ENCODE measurements at places on chromosomes 7 and 10.

- no peak for DNase-seq
Observed at GRCh38 chr7:87344446-87344845, 1.0 kb upstream of the CROT start.

DNA sequence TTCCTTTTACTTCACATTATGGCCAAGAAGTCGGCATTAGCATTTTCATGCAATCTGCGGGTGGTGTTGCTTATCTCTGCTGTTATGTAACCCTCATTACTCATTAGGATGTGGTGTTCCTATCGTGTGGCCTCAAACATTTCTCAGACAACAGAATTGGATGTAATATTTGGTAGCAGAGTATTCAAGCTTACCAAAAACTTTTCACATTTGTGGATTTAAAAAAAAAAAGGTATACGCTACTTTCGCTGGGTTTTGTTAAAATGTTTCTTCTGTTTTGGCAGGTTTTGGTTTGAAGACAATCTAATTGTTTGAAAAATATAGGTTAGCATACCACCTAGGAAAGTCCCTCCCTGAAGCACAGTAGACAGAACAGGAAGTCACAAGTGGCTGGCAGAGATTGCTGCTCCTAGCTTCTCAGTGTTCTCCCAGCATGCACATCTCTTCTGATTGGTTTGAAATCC, 128.8 kb downstream of the GATA3 start:
- DNase-seq, result peak; percentile 74

- DNase-seq, result no peak
Observed at GRCh38 chr7:110801502-110801901, 289.4 kb upstream of the LRRN3 start.

DNA sequence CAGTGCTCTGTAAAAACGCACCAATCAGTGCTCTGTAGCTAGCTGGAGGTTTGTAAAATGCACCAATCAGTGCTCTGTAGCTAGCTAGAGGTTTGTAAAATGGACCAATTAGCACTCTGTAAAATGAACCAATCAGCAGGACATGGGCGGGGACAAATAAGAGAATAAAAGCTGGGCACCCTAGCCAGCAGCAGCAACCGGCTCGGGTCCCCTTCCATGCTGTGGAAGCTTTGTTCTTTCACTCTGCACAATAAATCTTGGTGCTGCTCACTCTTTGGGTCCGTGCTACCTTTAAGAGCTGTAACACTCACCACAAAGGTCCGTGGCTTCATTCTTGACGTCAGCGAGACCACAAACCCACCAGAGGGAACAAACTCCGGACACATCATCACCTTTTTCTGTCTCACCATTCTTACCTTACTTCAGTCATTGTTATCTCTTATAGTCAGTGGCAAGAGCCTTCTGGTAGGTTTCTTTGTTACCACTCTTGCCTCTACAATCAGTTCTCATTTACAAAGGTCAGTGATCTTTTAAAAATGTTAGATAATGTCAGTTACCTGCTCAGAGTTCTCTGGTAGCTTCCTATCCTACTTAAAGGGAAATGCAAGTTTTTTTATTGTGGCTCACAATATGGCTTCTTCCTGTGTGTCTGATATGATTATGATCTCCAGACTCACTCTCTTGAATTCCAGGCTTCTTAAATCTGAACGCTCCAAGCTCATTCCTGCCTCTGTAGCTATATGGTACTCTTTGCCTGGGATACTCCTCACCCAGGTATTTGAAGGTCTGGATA, 4.5 kb downstream of the STAM start:
- DNase-seq, result no peak

- DNase-seq, result peak; percentile 82
Observed at GRCh38 chr7:1516586-1517251, 12.5 kb upstream of the INTS1 start.

DNA sequence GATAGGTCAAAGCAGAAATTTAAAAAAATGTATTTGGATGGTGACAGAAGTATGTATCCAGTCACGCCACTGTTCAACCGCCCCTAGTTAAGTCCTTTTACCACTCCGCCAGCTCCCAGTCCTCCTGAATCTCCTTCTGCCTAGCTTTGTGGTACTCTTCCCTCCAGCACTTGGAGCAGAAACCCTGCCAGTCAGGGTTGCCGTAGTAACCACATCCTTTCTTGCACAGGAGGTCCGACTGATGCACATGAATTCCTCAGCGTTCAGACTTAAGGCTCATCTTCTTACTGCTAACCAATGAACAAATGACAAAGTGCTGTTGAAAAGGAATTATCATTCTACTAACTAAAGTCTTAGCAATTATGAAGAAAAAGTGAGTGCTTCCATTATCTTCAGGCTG, 175.3 kb upstream of the KCTD7 start:
- DNase-seq, result no peak

DNA sequence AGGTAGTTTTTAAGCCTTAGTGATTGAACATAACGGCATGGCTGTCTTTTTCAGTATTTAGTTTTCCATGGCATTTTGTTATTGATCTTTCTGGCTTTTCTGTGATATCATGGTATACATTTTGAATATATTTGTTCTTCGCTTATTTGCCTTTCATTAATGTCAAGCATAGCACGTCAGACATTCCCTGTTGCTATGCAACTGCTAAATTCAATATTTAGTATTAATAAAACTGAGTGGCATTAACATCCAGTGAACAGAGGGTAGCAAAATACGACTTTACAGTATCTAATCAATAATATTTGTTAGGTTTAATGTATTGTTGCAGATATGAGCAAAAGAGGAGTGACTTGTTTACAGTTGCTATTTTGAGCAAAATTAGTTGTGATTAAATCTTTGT, 72.5 kb downstream of the LCOR start:
- DNase-seq, result no peak

DNA sequence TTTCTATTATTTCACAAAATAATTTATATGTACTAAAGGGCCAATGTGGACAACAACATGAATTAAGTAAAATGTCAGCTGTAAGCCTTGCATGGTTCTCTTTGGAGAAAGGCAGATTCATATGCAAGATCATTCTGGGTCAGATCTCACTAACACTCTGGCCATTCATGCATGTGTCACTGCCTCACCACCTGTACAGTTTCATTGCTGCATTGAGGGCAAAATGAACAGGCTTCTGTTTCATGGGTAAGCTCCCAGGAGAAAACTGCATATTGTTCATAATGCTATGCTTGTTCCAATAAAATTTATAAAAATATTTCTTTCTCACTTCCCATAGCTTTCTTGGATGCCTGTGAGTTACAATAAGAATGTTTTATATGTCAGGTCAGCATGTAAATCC, 275.2 kb downstream of the ZNF248 start:
- no peak for DNase-seq

- no peak for DNase-seq
Observed at GRCh38 chr10:69866246-69866687, 64.6 kb downstream of the COL13A1 start.

DNA sequence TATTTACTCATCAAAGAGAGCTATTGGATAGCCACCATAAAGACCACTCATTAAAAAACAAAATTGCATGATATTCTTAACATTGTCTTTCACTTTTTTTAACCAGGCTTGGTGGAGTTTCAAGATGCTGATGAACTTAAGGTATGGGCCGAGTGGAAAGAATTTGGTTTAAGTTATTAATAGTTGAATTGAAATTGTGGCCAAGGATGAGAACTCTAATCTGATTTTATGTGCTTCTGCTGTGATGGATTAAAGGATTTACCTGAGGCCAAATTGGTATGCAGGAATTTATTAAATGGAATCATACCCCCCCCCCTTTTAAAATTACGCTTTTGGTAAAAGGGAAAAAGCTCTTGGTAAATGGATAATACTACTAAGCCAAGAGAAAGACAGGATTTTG, 33.8 kb upstream of the TOMM7 start:
- no peak for DNase-seq

- no peak for DNase-seq
Observed at GRCh38 chr10:88045656-88046415, 182.4 kb downstream of the PTEN start.

GRCh38 chr10:43229208-43230061, 37.4 kb downstream of the RASGEF1A start:
- no peak for DNase-seq

DNA sequence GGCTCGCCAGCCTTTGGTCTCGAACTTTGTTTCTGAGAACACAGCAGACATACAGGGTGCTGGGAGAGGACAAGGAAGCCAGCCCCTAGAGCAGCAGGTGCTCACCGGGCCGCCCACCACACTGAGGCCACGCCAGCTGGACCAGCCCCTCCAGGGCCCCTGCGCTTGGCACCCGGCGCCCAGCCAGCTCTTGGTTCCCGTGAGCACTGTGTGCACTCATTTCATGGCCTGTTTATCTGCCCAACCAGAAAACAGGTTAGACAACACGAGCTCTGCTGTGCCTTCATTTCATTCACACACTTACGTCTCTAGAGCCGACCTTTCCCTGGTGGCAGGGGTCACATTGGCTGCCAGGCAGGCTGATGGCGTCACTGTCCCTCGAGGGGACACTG, 104.0 kb downstream of the CYTH3 start:
- no peak for DNase-seq

DNA sequence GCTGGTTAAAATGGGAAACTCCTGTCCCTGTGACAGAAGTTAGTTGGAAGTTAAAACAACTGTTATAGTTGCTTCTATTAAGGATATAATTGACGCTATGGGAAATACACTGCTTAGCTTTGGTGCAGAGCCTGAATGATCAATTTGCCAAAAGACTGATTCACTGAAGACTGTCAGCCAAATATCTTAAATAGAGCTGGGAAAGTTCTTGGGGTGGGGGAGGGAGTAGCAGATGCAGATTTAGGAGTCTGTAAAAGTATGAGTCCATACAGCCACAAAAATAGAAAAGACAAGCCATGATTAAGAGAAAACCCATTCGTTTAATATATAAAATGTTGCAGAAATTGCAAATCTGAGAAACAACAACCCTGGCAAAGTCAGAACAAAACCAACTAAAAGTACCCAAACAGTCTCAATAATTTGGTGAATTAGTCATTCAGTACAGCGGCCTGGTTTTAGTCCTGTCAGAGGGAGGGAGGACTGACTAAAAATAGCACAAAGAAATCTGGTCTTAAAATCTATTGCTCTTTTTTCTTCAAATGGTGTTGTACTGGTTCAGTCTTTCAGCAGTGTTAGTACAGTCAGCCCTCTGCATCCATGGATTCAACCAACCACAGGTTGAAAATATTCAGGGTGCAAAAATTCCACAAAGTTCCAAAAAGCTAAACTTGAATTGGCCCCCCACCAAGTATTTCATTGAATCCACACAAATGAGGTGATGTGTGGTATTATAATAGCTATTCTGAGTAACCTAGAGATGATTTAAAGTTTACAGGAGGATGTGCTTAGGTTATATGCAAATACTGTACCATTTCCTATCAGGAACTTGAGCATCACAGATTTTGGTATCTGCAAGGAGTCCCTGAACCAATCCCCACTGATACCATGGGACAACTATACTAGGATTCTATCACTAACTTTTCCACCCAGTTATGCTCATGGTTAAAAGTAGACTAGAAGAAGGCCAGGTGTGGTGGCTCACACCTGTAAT, 30.0 kb downstream of the STK17A start:
- peak; percentile 27 for DNase-seq

- peak; percentile 68 for DNase-seq
Observed at GRCh38 chr7:107387573-107388219, 82.2 kb upstream of the GPR22 start.

DNA sequence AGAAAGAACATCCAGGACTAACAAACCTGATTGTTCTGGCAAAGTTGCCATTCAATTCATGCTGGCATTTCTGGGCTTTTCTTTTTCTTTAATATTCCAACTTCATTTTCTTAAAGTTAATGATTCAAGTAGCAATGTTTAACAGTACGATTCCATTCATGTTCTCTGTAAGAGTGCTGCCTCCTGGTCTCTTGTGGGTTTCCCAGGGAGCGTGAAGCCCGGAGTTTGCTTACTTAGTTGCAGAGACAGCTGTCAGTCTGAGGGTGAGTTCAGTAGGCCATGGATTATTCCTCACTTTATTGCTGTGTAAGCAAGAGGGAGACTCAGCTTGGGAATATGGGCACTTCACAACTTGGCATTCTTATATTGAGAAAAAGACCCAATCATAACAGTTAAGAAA, 142.2 kb downstream of the TWIST1 start:
- no peak for DNase-seq

GRCh38 chr10:75464478-75465449, 33.3 kb downstream of the LRMDA start:
- DNase-seq, result no peak

GRCh38 chr7:129343099-129343700, 91.0 kb upstream of the STRIP2 start:
- DNase-seq, result peak; percentile 34

DNA sequence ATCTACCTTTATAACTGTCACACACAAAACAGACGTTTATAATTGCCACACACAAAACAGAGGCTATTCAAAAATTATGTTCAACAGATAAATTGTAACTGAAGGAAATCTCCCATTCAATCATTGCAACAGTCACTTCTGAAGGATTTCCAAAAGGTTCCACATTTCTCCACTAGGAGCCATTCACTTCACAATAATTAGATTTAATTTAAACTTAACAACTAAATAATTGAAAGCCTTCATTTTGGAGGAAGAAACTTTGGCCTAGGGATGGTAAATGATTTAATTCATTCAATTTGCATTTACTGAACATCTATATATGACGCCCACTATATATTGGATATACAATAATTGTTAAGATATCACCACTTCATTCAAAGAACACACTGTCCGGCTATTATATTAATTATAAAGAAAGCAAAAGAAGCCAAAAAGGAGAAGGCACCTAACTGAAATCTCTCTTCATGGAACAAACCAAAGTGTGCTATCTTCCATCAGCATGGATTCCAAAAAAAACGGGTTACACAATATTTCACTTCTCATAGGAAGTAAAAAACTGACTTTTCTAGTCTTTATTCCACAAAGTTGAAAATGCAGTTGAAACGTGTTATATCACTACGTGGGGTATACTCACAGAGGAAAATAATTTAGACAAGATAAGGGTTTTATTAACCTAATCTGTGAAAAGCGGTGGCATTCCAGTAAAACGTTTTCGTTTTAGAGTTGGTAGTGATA, 1.7 kb downstream of the ATAD1 start:
- DNase-seq, result no peak

- DNase-seq, result peak; percentile 46
Observed at GRCh38 chr10:75367021-75367487, 34.5 kb downstream of the ZNF503 start.

GRCh38 chr7:108193594-108194498, 63.7 kb upstream of the LAMB4 start:
- no peak for DNase-seq

All from A172 (cell line).